ENCODE measurements at places on chromosomes 12 and 14. TPM values are rescaled to one million over a fixed set of nuclear protein-coding genes. Genes with fewer than 3 reads are reported as not detected.

Gene KRT85
- not detected for total RNA-seq

Gene CELA1
- not detected for total RNA-seq

Gene PTCSC3
- 2.8 TPM for total RNA-seq

Gene RPS6KL1
- 5.1 TPM for total RNA-seq

Gene SLC6A13
- 3.9 TPM for total RNA-seq

Gene E2F7
- 0.29 TPM for total RNA-seq

Gene HNF1A
- total RNA-seq, result not detected

GRCh38 chr12:89051065-89051677 is 301.1 kb downstream of the DUSP6 start:
- H3K4me3 ChIP-seq, result no peak overlapping the region
- no peak for DNase-seq
- H3K4me1 ChIP-seq, result no peaks in the 10 kb centered on the region
- H3K27me3 ChIP-seq, result no peaks in the 10 kb centered on the region

- H3K27ac ChIP-seq, result no peak overlapping the region
- H3K4me1 ChIP-seq, result no peaks in the 10 kb centered on the region
- H3K4me3 ChIP-seq, result no peak overlapping the region
- H3K27me3 ChIP-seq, result no peaks in the 10 kb centered on the region
- H3K36me3 ChIP-seq, result no peaks in the 10 kb centered on the region
Observed at GRCh38 chr12:55687746-55688145, 20.0 kb downstream of the ITGA7 start.

DNA sequence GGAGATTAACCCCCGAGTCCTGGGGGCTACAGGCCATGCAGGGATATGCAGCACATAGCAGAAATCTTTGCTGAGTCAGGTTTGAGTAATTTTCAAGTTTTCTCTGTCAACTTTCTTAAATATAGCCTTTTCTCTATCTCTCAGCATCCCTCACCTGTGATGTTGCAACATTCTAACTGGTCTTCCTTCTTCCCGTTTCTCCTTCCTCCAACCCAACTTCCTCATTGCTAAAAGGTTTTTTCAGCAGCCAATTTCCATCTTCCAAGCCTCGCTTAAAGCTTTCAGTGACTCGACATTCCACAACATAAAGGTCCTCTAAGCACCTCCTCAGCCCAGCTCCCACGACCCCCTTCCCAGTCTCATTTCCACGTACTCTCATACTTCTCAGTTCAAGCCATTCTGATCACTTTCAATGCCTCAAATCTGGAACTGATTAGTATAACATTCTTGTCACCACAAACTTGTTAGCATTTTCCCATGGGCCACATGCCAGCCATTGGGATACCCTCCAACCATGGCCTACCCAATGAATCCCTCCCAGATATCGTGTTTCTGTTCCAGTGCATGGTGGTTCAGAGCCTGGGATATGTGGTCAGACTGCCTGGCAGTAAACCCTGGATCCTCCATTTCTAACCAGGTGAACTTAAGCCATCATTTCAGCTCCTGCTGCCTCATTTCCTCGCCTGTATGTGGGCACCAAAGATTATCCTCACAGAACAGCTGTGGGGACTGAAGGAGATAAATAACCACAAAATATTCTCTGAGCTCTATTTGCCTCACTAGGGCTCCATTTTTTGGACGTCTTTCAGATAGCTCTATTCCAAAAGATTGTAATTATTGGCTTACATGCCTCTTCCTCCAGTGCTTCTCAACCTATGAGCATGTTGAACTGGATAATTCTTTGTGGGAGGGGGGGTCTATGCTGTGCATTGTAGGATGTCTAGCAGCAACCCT is 65.8 kb downstream of the KCNK10 start:
- H3K27ac ChIP-seq, result no peak overlapping the region
- no peaks in the 10 kb centered on the region for H3K27me3 ChIP-seq
- H3K36me3 ChIP-seq, result no peaks in the 10 kb centered on the region
- no peak for DNase-seq

DNA sequence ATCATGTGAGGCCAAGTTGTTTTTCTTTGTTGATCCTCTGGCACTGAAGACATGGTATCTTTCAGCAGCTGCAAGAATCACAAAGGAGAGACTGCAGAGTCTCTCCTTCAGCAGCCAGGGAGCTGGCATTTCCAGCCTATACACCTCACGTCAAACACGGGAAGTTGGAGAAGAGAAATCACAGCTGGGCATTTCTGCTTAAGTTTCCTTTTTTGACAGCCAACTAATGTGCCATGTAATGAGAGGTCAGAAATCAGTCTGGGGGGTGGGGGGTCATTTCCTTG is 28.3 kb downstream of the PHLDA1 start:
- DNase-seq, result no peak
- H3K4me1 ChIP-seq, result no peaks in the 10 kb centered on the region
- H3K4me3 ChIP-seq, result no peak overlapping the region
- no peak overlapping the region for H3K27ac ChIP-seq
- H3K36me3 ChIP-seq, result no peaks in the 10 kb centered on the region
- no peaks in the 10 kb centered on the region for H3K27me3 ChIP-seq

- DNase-seq, result no peak
- H3K36me3 ChIP-seq, result no peaks in the 10 kb centered on the region
- H3K4me1 ChIP-seq, result no peaks in the 10 kb centered on the region
- no peak overlapping the region for H3K27ac ChIP-seq
Observed at GRCh38 chr14:25943329-25943728, 654.5 kb downstream of the NOVA1 start.

DNA sequence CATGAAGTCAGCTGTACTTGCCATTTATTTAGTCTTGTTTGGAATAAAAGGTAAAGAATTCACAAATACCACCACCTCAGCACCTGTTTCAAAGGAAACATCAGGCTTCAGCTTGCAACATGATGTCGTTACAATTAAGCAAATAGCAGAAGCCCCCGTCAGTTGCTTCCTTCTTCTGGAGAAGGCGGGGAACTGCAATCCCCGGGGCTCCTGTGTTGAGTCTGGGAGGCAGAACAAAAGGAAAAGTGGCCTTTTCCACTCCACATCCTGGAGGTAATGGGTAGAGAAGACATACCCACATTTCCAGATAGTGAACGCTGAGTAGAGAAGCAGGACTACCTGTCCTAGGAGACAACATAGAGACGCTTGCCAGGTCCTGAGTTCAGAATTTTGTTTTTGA is 92.8 kb downstream of the DNAH10 start:
- H3K4me1 ChIP-seq, result no peaks in the 10 kb centered on the region
- DNase-seq, result no peak
- H3K4me3 ChIP-seq, result no peak overlapping the region
- no peak overlapping the region for H3K27ac ChIP-seq
- peaks cover 5% of the 10 kb centered on the region for H3K27me3 ChIP-seq

GRCh38 chr14:104168603-104169002 is 30.2 kb downstream of the KIF26A start:
- DNase-seq, result no peak
- no peak overlapping the region for H3K27ac ChIP-seq
- H3K36me3 ChIP-seq, result no peaks in the 10 kb centered on the region
- H3K4me1 ChIP-seq, result no peaks in the 10 kb centered on the region
- H3K4me3 ChIP-seq, result no peak overlapping the region
- H3K27me3 ChIP-seq, result no peaks in the 10 kb centered on the region

DNA sequence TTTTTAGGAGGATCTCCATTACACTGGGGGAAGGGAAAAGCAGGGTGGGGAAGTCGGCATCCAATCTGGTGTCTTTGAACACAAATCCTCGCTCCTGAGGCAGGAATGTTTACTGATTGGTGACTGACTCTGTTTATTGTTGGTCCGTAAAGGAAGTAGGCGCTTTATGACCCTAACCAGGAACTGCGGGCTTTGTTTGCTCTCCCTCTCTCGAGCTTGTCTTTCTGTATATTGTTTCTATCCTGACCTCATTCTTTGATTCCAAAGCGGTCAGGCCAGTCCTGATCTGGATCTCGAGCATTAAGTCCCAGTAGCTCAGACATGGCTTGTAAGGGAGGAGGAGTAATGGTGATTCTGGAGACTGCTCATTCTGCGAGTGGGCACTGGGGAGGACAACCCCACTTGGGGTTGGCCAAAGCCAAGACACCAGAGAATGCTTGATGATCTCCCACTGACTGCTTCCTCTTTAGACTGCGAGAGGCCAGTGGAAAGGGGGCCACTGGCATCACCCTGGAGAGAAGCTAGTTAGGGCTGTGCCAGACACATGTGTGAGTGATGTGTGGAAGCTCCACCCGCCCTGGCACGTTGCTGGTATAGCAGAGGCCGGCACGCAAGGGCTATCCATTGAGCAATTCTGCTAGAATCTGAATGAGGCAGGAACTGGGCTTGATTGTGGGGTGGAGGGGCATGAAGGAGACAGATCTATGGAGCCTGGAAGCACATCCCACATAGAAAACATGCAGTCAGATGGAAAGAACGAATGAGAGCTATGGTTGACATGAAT is 194.6 kb downstream of the PAX9 start:
- no peak for DNase-seq
- no peaks in the 10 kb centered on the region for H3K4me1 ChIP-seq
- H3K4me3 ChIP-seq, result no peak overlapping the region
- no peaks in the 10 kb centered on the region for H3K27me3 ChIP-seq
- no peak overlapping the region for H3K27ac ChIP-seq

- H3K27ac ChIP-seq, result no peak overlapping the region
- no peaks in the 10 kb centered on the region for H3K4me1 ChIP-seq
- no peak for DNase-seq
- H3K4me3 ChIP-seq, result no peak overlapping the region
Observed at GRCh38 chr12:28884904-28885679, 264.0 kb upstream of the FAR2 start.

- no peaks in the 10 kb centered on the region for H3K36me3 ChIP-seq
- peak within 1 kb of the TSS; percentile 65 for H3K4me3 ChIP-seq
- DNase-seq, result peak; percentile 77
Observed at GRCh38 chr12:95790033-95790916, at the start of gene NTN4. Gene NTN4, minus strand, starts transcription at chr12:95790764. Its CDS starts 455 bp downstream, at chr12:95790309.

GRCh38 chr12:101696251-101697196 is 916 bp upstream of the CHPT1 start:
- DNase-seq, result peak; percentile 70
- H3K27ac ChIP-seq, result peak overlapping the region; percentile 92
- peak overlapping the region; percentile 92 for H3K4me3 ChIP-seq
- peaks cover 16% of the 10 kb centered on the region for H3K4me1 ChIP-seq
- no peaks in the 10 kb centered on the region for H3K36me3 ChIP-seq
- H3K27me3 ChIP-seq, result no peaks in the 10 kb centered on the region

GRCh38 chr12:78871566-78871965 is 7.0 kb downstream of the SYT1 start:
- DNase-seq, result no peak
- H3K4me1 ChIP-seq, result no peaks in the 10 kb centered on the region
- no peak overlapping the region for H3K4me3 ChIP-seq
- peaks cover 9% of the 10 kb centered on the region for H3K27me3 ChIP-seq

DNA sequence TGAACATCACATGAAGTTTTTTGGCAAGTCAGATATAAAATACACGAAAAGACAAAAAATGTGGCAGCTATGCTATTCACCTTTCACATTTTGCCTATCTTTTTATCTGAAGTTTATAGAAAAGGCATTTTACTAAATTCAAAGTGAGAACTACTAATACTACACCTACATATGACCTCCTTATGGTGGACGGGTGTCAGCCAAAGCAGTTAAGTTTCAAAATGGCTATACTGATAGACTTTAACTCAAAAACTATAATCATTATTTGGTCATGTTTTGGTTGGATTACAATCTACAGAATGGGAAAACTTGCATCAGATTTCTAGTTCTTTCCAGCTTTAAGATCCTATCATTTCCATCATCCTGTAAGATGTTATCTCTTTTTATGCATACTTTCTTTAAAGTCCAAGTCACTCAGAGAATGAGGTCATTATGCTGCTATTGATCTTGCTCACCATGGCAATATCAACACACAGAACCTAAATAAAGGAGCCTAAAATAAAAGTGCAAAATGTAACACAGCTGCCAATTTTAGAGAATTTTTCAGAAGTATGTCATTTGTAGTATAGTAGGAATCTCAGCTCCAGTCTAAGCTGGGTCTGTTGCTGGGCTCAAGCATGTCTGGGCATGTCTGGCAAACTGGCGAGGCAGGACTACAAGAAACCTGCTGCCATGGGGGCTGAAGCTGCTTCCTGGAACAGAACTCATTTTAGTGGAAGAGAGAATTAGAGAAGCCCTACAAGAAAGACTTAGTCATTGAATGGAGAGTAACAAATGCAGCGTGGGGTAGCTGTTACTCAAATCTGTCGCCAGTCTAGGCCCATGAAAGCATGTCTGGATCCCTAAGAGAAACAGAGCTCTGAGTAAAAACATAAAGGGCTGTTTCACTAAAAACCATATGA is 7.6 kb upstream of the AEBP2 start:
- no peaks in the 10 kb centered on the region for H3K27me3 ChIP-seq
- no peak overlapping the region for H3K4me3 ChIP-seq
- no peaks in the 10 kb centered on the region for H3K36me3 ChIP-seq
- DNase-seq, result no peak
- H3K4me1 ChIP-seq, result no peaks in the 10 kb centered on the region
- H3K27ac ChIP-seq, result no peak overlapping the region

GRCh38 chr12:79174626-79175025 is 310.1 kb downstream of the SYT1 start:
- no peak overlapping the region for H3K4me3 ChIP-seq
- no peaks in the 10 kb centered on the region for H3K27me3 ChIP-seq
- H3K36me3 ChIP-seq, result no peaks in the 10 kb centered on the region
- H3K4me1 ChIP-seq, result no peaks in the 10 kb centered on the region

DNA sequence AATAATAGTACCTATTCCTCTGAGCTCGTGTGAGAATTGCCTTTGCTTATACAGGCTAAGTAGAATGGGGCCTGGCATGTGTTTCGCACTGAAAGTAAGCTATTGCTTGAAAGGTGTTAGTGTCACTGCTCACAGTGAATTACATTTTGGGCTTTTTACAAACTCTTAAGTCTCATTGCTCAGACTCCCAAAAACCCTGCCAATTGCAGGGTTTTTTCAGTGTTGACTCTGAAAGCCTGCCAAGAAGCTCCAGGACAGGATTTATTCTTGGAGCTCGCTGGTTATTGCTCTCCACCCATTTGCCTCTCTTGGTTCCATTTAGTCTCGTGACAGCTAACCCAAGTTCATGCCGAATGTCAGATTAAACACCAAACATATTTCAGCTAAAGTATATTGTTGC is 39.8 kb downstream of the NOPCHAP1 start:
- H3K36me3 ChIP-seq, result no peaks in the 10 kb centered on the region
- DNase-seq, result no peak
- no peaks in the 10 kb centered on the region for H3K27me3 ChIP-seq

DNA sequence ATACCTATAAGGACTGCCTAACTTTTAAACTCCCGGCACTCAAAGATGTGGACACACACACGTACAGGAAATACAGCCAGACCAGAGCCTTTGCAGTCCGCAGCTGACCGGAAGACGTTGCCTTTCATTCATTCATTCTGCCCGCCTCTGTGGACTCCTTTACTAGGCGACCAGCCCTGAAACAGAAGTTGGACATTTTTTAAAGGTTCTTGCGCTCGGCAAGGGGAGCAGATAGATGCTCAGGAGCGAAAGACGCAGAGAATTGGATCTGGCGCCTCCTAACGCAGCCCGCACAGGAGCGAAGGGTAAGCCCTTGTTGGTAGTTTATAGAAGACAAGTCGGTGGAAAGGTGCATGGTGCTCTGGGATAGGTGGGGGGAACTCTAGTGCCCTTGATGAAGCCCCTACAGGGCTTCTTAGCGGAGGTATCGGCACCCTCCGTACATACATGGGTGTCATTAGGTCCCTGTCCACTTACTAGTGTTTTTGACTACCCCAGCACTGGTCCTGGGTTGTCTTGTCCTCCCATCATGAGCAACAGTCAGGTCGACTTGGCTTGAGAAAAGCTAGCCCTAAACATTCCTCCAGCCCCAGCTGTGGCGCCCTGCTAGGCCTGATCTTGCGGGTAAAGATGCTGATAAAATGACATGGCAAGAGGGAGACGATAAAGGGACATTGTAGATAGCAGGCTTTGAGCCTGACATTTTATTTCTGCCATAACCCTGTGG is at the start of gene KDM2B:
TSS of gene KDM2B (minus strand) at position 65 of the 727 bp plus-strand sequence. CDS start 112 bp downstream, outside the sequence.
- peak within 1 kb of the TSS; percentile 87 for H3K27ac ChIP-seq
- no peaks in the 10 kb centered on the region for H3K27me3 ChIP-seq
- H3K4me3 ChIP-seq, result peak within 1 kb of the TSS; percentile 71
- no peaks in the 10 kb centered on the region for H3K36me3 ChIP-seq
- peaks cover 48% of the 10 kb centered on the region for H3K4me1 ChIP-seq
- no peak for DNase-seq

All from upper lobe of right lung (tissue), 1 donor.